A172 (cell line): ENCODE measurements at places on chromosomes 4 and X. TPM values are rescaled to one million over a fixed set of nuclear protein-coding genes. Genes with fewer than 3 reads are reported as not detected.

The AMMECR1 gene
- total RNA-seq: 7.8 and 8.3 TPM in 2 replicates

The EDA gene
- 0.02 TPM in 1 of 2 replicates, not detected in the other for total RNA-seq

The EGF gene
- 5.5 and 8.0 TPM in 2 replicates for total RNA-seq

The FABP2 gene
- total RNA-seq: not detected in 2 replicates

The CENPU gene
- total RNA-seq: 92.7 and 103 TPM in 2 replicates

The CFAP47 gene
- total RNA-seq: 0.17 and 0.26 TPM in 2 replicates

The STATH gene
- total RNA-seq: not detected in 2 replicates

The KCND1 gene
- 0.67 and 0.91 TPM in 2 replicates for total RNA-seq

The SMAD1 gene
- total RNA-seq: 13.4 and 23.5 TPM in 2 replicates

The VCX gene
- total RNA-seq: 2.8 and 9.0 TPM in 2 replicates

The ANXA10 gene
- total RNA-seq: 1.2 TPM in 1 of 2 replicates, not detected in the other

The RNF128 gene
- not detected in 2 replicates for total RNA-seq

The ZNF630 gene
- 2.7 and 3.5 TPM in 2 replicates for total RNA-seq

The APELA gene
- not detected in 2 replicates for total RNA-seq

The CXCL3 gene
- not detected in 2 replicates for total RNA-seq

The IGBP1 gene
- total RNA-seq: 44.1 and 45.0 TPM in 2 replicates

The DCAF4L1 gene
- total RNA-seq: not detected in 2 replicates

The ARHGEF6 gene
- 5.0 and 5.2 TPM in 2 replicates for total RNA-seq

DNA sequence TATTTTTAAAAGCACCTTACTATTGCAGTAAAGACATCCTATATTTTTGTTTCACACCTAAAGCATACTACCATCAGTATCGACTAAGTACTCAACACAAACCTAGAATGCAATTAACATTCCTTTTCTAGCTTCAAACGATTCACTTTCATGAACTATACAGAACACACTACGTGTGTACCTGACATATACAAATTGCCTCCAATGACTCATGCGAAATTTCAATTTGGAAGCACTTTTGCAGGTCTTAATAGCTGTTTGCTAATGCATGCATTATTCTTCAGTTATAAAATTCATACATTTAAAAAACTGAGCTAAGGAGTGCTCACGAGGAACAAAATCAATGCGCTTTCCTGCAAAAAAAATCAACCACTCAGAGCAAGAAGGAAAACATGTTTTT lies 19.7 kb upstream of the GPM6B start:
- DNase-seq: no peak

GRCh38 chr4:14965071-14965470 lies 37.2 kb upstream of the CPEB2 start:
- DNase-seq: no peak

DNA sequence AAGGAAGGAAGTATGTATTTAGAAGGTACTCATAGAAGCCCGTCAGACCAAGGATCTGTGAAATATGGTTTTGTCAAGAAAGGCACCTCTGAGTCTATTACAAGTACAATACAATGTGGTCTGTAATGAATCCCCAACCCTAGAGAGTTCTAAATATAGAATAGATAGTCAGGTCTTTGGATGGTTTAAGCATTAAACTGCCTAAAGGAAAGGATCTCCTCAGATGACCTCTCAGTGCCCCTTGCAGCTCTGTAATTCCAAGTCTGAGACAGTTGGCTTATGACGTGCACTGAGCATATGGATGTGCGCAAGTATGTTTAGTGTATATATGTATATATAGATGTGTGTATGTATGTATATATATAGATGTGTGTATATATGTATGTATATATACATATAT lies 62.0 kb downstream of the CCSER1 start:
- no peak for DNase-seq

DNA sequence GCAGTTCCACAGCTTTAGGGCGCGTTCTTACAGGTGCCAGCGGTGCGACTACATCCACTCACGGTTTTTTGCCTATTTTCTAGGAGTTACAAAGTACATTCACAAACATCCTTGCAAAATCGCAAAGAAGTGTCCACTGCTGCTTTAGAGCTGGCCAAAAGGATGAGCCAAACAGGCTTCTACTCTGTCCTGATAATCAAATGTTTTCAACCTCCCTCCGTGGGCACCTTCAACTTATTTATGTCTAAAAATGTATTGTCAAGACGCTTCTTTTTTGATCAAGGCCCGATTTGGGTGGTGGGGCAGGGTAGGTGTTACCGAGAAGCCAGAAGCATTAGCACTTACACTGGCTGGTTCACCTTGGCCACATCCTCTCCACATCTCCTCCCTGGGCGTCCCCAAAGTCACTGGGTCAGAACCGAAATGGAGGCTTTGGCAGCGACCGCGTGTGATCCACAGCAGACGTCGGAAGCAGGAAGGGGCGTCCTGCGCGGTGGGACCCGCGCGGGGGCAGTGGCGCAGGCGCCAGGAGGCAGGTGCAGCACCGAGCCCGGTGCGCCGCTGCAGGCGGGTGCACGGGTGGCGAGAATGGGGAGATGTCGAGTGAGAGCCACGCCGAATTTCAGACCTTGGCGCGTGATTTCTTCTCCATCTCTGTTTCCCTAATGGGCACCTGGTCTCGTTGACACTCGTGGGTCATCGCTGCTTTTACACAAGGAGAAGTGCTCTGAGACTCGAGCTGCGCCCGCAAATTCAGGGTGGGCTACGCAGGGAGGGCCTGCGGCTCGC lies 16.9 kb downstream of the NKX3-2 start:
- no peak for DNase-seq

DNA sequence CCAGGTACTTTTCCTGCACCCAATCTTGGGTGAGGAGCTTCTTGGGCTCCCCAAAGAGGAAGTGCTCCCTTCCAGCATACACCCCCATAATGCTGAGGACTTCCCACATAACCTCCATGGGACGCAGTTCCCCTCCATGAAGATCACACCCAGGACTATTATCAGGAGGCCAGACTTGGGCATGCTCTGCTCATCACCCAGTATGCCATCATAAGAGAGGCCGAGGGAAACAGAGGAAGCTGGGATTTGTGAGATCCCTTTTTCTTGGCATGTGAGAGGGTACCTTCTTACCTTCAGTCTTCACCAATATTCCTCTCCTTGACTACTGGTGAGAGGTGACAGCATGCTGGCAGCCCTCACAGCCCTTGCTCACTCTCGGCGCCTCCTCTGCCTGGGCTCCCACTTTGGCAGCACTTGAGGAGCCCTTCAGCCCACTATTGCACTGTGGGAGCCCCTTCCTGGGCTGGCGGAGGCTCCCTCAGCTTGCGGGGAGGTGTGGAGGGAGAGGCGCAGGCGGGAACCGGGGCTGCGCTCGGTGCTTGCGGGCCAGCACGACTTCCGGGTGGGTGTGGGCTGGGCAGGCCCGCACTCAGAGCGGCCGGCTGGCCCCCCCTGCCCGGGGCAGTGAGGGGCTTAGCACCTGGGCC lies 15.7 kb upstream of the HSFX1 start:
- DNase-seq: no peak

GRCh38 chrX:13499736-13500135 lies 69.7 kb upstream of the EGFL6 start:
- no peak for DNase-seq

DNA sequence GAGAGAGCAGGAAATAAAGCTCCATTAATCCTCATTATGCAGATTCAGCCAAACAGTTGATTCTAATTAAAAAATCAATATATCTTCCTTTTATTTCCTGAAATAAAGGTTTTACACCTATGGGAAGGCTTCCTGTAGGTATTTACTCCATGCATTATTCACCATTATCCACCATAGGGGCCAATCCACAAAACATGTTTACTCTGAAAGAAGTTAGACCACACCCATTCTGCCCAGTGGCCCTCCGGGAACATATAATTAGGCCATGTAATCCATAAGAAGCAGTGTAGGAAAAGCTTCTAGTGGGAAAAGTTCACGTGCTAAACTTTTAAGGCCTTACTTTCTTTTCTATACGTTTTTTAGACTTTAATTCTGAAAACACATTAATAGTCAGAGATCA lies 57.7 kb downstream of the SAT1 start:
- no peak for DNase-seq

GRCh38 chrX:130262231-130262630 lies 6.5 kb downstream of the ZNF280C start:
- no peak for DNase-seq

DNA sequence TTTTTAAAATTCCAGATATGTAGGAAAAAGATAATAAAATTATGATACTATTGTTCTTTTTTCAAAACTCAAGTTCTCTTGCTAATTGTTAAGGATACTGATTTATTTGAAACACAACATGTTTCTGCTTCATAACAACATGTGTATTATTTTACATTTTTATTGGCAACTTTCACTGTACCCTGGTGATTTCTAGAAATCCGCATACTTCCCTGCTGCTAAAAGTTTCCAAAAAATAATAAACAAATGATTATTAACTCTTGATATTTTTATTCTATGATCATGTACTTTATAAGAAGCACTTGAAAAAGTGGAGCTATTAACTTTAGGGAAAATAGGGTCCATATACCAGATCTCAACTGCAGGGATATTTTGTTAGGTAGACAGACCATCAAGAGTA lies 71.2 kb upstream of the HCCS start:
- no peak for DNase-seq

DNA sequence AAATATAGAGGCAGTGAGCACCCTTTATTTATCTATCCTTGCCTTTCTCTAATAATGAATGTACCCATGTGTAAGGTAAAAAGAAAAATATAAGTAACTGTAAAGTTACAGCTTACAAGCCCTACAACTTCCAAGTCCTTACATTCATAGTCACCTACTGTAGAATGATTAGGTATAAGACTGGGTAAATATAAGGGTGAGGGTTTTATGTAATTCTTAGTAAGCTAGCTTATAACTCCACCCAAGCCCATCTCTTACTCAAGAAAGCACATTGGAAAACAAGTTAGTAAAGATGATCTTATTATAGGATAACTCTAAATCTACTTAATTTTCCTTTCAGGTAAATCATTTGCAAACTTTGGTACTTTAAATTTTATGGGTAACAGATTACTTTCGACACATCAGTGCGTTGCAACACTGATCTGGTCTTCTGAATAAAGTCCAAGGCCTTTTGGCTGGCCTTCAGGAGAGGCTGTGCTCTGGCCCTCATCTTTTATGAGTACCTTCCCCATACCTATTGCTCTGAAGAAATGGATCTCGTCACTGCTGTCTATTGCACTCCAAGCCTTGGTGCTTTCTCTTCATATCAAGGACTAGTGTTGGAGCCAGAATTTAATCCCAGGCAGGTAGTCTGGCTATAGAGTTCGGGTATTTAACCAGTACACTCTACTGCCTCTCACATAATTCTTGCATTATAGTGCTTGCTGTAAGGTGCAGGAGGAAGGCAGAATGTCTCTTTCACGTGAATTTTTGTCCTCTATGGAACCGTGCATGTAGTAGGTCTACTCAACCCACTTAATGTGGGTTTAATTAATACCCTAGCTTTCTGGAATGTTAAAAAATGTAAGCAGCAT lies 443.6 kb upstream of the AR start:
- no peak for DNase-seq

GRCh38 chrX:147848543-147849443 lies 62.9 kb upstream of the FMR1 start:
- DNase-seq: no peak

DNA sequence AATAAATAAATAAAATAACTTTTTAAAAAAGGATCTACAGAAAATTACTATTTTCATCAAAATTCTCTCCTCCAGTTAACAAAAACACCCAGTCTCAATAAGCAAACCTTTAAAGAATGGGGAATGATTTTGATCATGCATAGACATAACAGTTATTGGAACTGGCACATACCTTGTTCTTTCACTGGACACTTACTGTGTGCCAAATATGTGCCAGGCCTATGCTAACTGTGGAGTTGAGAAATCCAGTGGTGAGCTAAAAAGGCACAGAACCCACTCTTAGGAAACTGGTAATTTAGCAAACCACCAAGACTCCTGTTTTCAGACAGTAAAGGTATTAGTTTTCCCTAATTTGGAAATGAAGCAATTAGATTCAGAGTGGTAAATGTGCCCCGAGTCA lies 39.1 kb downstream of the CLOCK start:
- DNase-seq: no peak

DNA sequence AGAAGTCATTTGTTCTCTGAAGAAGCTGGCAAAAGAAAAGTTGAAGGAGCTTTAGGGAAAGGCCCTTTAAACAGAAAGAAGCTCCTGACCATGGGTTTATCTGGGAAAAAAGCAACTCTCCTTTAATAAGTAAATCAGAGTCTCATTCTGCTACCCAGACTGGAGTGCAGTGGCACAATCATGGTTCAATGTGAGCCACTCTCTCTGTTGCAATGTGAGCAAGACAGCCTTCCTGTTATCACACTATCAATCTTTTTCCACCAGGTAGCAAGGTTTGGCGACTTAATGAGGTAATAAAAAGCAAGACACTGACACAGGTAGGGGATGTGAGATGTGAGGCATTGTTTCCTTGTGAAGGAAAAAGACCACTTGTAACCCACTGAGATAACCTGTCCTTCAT lies 111.3 kb downstream of the SYNPO2 start:
- DNase-seq: no peak

DNA sequence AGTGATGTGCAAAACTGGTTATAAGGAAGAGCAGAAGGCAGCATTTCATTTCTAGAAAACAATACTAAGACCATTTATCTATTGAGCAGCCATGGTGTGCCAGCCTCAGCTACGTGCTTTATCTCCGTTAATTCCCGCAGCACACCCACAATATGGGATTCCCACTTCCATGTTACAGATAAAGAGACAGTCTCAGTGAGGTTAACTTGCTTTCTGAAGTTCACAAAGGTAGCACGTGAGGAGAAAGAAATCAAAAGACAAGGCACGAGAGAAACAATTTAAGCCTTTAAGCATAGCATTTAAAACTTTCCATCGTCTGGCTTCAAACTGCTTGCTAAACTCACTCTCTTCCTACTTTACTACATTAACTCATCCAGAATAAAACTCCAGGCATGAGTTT lies 8.0 kb upstream of the RPL34 start:
- DNase-seq: no peak

GRCh38 chr4:134057356-134057755 lies 144.2 kb downstream of the PABPC4L start:
- no peak for DNase-seq

DNA sequence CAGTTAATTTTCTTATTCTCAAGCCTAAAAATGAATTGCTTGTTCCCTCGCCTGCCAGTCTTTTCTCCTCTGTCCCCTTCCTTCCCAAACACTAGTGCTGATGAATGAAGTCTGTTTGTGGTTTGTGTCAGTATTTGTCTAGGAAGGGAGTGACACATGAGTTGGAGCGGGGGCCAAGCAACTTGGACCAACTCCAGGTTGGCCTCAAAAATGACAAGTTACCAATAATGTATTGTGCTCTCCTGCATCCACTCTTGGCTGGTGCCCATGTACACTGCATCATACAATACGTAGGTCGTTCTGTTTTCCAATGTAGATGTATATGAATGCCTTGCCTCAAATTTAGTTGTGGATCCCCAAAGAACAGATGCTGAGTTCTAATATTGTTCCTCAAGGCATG lies 223.0 kb upstream of the GPC4 start:
- no peak for DNase-seq

DNA sequence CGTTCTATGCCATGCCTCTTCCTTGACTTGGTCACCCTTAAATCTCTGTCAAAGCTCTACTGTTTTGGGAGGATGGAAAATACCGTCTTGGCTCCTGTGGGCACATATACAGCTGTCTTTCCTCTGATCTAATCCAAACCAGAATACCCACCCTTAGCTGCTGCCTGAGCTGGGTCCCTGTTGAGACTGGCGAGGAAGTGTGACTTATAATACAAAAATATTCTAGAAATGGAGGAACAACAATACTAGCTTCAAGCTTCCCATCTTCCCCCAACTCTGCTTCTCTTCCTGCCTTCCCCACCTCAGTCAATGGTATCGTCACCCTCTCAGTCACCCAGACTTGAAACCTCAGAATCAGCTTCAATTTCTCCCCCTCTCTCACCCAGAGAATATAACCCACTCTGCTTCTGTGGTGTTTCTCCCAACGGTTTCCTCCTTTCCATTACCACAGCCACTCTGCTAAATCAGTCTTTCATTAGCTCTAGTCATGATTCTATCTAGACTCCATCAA lies 599 bp upstream of the IL2RG start:
- no peak for DNase-seq

- DNase-seq: no peak
Observed at GRCh38 chr4:118814058-118814457, 21.9 kb downstream of the SEC24D start.
